ENCODE measurements at places on chromosomes 5 and 9.
A peak's percentile ranks its signal among the peaks of the same experiment; 100 is the strongest.

DNA sequence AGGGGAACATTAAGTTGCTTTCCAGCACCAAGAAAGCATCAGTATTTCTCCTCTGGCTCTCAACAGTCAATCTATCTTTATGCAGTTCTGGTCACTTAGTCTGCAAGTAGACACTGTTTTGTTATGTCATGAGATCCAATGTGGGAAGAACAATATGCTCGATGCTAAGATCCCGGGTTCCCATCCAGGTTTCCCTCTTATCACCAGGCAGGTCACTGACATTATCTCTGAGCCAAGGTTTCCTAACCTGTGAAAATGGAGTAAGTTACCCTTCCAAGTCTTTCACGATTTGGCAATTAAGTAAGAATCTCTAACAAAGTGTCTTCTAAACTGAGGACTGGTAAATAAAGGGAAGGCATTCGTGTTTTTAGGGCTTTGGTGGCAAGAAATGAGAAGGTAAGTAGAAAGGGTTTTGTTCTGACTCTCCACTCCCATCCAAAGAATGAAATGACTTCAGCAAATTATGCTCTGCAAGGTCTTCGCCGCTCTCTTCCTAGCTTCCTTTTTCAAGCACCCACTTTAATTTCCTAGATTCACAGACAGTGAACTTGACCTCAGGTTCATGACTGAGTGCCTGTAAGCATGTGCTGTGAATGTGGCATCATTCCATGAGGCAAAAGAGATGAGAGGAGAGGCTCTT lies 86.4 kb downstream of the DCP2 start:
- no peak for DNase-seq

GRCh38 chr5:150044329-150044681 lies 42.0 kb downstream of the CSF1R start:
- no peak for DNase-seq

DNA sequence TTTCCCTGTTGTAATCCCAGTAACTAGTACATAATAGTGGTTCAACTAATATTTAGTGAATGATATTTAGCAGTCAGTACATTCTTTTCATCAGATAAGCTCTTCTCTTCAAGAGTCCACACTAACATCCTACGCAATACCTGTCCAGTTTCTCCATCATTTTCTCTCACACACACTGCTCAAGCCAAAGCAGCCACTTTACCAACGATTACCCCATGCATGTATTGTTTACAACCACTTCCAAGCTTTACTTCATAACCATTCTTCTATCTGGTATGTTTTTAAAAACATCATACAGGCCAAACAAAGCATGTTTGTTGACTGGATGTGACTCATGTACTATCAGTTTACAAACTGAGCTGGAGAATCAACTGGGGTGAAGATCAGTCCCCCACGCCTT lies 7.3 kb downstream of the UBTD2 start:
- DNase-seq = no peak

DNA sequence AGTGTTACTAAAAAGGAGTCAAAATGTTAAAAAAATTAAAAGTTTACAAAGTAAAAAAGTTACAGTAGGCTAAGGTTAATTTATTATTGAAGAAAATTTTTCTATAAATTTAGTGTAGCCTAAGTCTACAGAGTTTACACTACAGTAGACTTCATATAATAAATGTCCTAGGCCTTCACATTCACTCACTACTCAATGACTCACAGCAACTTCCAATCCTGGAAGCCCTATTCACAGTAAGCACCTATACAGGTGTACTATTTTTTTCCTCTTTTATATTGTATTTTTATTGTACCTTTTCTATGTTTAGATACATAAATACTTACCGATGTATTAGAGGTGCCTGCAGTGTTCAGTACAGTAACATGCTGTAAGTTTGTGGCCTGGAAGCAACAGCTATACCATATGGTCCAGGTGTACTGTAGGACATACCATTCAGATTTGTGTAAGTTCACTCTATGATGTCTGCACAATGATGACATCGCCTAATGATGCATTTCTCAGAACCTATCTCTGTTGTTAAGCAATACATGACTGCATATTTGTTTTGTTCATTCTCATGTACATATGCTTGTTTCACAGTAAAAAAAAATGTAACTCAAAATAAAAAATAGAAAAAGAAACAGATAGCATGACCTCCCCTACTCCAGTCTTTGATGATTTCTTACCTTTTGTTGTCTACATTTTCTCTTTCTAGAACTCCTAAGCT lies 64.7 kb downstream of the NR3C1 start:
- DNase-seq = no peak

DNA sequence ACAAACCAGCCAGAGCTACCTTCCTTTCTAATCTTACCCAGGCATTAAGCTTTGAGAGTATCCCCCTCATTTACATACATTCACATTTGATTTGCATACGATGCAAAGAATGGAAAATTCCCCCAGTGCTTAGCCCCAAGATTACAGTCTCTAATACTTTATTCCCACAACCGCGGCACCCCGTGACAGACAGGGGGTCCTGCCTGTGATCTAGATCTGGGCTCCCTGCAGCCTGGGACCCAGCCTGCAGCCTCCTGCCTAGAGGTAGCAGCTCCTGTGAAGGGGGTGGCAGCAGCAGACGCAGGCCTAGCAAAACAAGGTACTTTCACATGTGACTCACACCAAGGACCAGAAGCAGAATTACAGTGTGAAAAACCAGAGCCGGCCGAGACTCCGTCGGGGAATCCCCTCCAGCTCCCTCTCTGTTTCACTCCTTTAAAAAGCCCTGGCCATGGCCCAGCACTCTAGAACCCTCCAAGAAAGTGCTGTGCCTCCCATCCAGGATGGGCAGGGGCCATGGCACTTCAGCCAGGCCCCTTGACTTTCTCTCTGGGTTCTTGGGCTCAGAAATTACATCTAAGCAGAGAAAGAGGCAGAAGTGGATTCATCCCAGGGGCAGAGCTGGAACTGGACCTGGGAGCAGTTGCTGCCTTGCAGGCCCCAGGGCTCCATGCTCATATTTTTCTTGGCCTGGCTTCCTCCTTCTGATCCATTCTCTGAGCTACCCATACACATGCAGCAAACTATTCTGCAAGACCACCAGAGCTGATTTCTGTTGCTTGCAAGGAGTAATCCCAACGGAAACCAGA lies 14.0 kb upstream of the TCF7 start:
- DNase-seq = no peak

- DNase-seq = no peak
Measured at GRCh38 chr5:167900340-167900935, 391.0 kb upstream of the WWC1 start.

DNA sequence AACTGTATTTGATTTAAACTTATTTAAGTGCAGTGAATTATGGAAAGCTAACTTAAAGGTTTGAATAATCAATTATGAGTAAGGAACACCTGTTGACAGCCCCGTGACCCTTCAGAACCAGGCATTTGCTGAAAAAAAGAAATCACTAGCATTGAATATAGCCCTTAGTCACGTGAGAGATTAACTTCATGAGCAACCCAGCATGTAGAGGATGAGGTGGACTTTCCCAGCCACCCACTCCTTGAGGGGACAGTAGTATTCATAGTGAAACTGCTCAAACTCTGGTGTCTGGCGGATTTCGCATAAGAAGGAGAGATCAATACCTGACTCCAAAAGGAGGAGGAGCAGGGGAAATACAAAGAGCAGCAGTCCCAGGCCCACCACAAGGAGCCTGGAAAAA lies 184.8 kb upstream of the RASEF start:
- DNase-seq = no peak

DNA sequence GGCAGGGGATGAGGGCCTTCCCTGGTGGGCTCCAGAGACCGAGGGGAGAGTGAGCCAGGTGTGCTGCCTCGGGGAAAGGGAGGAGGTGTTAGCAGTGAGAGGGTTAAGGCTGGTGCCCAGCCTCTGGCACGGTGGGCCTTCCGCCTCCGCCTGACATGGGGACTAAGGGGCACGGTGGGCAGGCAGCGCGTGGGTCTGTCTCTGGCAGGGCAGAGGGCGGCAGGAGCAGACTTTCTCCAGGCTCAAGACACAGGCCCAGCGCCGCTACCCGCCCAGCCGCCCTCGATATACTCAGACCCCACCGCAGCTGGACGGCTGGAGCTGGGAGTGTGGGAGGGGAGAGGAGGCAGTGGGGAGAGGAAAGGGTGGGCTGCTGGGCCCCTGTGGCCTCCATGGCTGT lies 14.9 kb upstream of the FRMPD1 start:
- DNase-seq = no peak

DNA sequence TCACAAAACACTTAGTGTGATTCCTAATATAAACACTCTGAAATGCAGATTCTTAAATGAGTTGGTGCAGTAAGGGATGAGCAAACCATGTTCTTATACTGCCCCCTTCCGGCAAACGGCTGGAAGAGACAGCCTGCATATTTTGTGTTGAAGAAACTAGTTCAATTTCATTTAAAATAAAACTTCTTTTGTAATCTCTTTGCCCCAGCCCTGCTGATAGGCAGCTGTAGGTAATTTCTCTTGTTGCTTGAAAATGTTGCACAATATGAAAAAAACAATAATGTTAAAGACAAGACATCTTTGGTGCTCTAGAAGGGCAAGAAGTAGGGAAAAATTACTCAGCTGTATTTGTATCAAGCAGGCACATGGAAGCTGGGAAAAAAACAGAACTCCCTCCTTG lies 89.7 kb upstream of the CCNG1 start:
- DNase-seq = peak; percentile 68

GRCh38 chr9:115167175-115167574 lies 49.2 kb upstream of the TNC start:
- no peak for DNase-seq

GRCh38 chr9:97704345-97704677 lies 7.2 kb upstream of the XPA start:
- DNase-seq = no peak

GRCh38 chr9:124032247-124032646 lies 20.7 kb downstream of the LHX2 start:
- DNase-seq = no peak

DNA sequence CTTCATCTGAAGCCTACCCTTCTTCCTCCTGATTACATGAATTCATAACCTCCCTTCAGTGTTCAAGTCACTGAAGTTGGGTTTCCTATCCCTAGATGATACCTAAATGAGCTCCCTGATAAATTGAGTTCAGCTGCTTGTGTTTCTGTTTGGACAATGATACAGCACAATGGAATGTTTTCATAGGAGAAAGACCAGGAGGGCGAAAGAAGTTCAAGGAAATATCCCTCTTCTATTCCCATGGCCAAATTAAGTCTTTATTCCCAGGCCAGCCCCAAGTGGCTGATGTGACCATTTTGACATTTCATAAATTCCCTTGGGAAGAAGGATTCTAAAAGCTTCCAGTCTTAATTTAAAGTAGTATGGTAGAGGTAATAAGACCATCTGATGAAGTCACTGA lies 555.8 kb upstream of the CLINT1 start:
- DNase-seq = no peak

GRCh38 chr5:2651116-2651515 lies 100.4 kb downstream of the IRX2 start:
- DNase-seq = no peak

- DNase-seq = no peak
Measured at GRCh38 chr5:42641336-42642005, 115.1 kb upstream of the CCDC152 start.

DNA sequence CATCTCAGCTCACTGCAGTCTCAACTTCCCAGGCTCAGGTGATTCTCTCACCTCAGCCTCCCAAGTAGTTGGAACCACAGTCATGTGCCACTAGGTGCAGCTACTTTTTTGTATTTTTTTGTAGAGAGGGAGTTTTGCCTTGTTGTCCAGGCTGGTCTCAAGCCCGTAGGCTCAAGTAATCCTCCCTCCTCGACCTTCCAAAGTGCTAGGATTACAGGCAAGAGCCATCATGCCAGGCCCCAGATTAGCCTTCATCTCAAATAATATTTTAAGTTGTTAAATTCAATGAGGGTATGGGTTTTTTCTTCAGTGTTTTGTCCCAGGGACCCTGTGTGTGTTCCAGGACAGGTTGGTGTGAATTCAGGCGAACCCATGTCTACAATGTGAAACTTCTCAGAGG lies 12.5 kb upstream of the RFESD start:
- DNase-seq = no peak

DNA sequence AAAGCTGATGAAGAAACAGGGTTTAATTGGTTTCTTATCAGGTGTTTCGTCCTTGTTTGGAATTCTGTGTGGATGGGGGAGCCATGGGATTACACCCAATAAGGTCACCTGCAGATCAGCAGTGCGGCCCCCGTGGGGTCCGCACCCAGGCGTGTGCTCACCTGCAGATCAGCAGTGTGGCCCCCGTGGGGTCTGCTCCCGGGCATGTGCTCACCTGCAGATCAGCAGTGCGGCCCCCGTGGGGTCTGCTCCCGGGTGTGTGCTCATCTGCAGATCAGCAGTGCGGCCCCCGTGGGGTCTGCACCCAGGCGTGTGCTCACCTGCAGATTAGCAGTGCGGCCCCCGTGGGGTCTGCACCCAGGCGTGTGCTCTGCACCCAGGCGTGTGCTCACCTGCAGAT lies 41.7 kb upstream of the CEP72 start:
- DNase-seq = no peak

- no peak for DNase-seq
Measured at GRCh38 chr5:4023753-4024335, 428.2 kb downstream of the IRX1 start.

DNA sequence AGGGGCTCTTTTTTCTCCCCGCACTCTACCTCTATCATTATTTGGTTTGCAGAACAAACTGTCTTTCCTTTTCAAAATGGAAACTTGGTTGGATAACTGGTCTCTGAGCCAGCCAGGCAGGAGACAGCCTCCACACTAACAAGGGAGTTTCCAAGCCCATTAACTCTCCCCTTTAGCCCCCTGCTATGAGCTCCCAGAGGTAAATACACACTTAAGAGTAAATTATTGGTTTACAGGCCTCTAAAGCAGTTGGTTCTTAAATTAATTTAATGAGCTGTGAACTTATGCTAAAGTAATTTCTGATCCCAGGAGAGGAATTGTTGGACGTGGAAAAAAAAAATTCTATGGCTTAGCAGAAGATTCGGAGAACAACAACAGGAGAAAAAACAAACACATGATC lies 30.3 kb downstream of the EPB41L4A start:
- no peak for DNase-seq

DNA sequence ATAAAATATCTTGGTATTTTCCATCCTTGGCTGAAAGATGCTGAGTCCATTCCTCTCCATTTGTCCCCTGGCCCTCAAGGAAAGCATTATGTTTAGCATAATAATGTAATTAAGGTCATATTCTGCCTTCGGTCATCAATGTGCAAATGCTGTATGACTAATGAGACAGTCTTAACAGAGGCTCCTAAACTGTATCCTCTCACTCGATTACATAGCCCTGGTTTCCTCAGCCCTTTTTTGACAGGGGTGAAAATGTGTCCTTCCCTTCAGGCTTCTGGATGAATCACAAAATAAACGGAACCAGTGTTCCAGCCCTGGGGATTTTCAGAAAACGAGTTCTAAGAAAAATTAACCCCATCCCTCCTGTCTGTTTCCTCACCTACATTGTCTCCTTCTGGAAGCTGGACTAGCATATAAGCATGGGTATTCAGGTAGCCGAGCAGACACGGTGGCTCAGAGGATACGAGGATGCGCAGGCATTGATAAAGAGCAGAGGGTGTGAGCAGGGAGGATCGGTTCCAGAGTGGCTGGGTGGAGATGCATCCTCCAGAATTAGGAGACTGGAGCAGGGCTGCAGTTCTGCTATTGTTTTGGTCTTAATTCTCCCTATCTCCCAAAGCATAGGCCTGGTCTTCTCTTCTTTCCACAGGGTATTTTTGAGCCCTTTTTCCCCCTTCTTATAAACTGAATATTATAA lies 742.9 kb downstream of the TLR4 start:
- no peak for DNase-seq

- no peak for DNase-seq
Measured at GRCh38 chr5:145867806-145868205, 5.0 kb downstream of the GRXCR2 start.

All from neural crest cell (in vitro differentiated cells).